A549 treated with AZD2906 at 1 μM for 4 hours (cell line): ENCODE measurements at places on chromosomes 2 and 18. TPM values are rescaled to one million over a fixed set of nuclear protein-coding genes. Genes with fewer than 3 reads are reported as not detected.

The HOXD13 gene
- total RNA-seq, result 0.07 to 0.27 TPM (median 0.18 TPM) in 5 replicates

The RBM43 gene
- 1.9 to 3.3 TPM (median 3.1 TPM) in 5 replicates for total RNA-seq

The WDCP gene
- 12.6 to 14.4 TPM (median 14.2 TPM) in 5 replicates for total RNA-seq

The HAUS1 gene
- total RNA-seq, result 32.2 to 49.7 TPM (median 35.1 TPM) in 5 replicates

The SPATA3 gene
- total RNA-seq, result not detected in 5 replicates

The VIL1 gene
- 0.16 to 0.36 TPM (median 0.28 TPM) in 5 replicates for total RNA-seq

The IAH1 gene
- total RNA-seq, result 82.8 to 109 TPM (median 104 TPM) in 5 replicates

The SPATS2L gene
- 119 to 129 TPM (median 124 TPM) in 5 replicates for total RNA-seq

The IL1R1 gene
- 40.1 to 55.7 TPM (median 47.1 TPM) in 5 replicates for total RNA-seq

The ZBTB7C gene
- total RNA-seq, result 0.14 to 0.29 TPM (median 0.19 TPM) in 5 replicates

The IL36A gene
- total RNA-seq, result not detected in 5 replicates
